ENCODE measurements at places on chromosomes 1 and 21.
A peak's percentile ranks its signal among the peaks of the same experiment; 100 is the strongest.

- no peak for DNase-seq
Observed at GRCh38 chr1:161046605-161047228, 940 bp upstream of the USF1 start.

- DNase-seq = no peak
Observed at GRCh38 chr1:242162140-242162539, 163.2 kb upstream of the MAP1LC3C start.

DNA sequence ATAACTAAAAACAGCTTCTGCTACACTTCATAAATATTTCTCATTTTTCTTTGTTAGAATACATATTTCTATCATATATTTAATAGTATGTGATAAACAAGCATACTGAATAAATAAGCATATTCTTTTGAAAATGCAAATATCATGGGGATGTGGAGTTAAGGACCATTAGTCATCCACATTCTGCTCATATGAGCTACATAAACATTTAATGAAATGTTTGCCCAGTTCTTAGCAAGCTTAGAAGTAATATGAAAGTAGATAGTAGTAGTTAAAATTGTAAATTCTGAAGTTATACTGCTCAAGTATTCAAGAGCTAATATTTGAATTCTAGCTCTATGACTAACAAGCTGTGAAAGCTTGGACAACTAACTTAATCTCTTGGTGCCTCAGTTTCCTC is 10.1 kb upstream of the GORAB start:
- DNase-seq = no peak

DNA sequence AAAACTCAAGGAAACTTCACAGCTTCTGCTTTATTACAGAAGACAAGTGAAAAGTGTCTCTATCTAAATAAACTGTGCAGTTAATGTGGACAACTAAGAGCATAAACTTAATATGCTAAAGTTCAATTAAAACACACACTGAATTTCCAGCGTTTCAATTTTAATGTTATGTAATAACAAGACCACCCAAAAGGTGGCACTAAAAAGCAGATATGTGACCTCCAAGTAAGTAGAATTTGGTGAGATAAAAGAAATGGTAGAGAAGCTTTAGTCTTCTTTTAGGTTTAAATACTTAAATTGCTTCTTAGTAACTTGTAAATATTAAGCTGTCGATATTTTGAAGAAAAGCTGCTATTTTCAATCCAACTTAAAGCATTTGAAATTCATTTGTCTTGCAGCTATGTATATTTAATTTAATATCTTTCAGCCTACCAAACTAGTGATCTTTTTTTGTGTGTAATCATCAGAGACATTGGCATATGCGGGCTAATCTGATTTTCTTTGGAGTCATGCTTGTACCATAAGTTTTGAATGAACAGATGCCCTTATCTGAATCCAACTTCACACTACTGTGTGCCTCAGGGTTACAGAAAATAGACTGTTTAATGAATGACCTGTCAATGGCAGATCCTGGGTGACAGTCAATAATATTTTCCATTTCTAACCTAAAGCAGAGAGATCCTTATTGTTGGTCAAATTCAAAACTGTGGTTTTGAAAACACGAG is 36.5 kb upstream of the ADAMTS1 start:
- DNase-seq = no peak

GRCh38 chr1:247966532-247967204 is 1.6 kb downstream of the OR2AK2 start:
- DNase-seq = no peak

- no peak for DNase-seq
Observed at GRCh38 chr1:204211046-204211445, 2.7 kb downstream of the GOLT1A start.

- no peak for DNase-seq
Observed at GRCh38 chr1:21365036-21365435, 74.8 kb upstream of the ECE1 start.

GRCh38 chr1:169340882-169341281 is 26.7 kb downstream of the NME7 start:
- no peak for DNase-seq

- DNase-seq = no peak
Observed at GRCh38 chr1:93301131-93301530, 44.6 kb upstream of the DR1 start.

DNA sequence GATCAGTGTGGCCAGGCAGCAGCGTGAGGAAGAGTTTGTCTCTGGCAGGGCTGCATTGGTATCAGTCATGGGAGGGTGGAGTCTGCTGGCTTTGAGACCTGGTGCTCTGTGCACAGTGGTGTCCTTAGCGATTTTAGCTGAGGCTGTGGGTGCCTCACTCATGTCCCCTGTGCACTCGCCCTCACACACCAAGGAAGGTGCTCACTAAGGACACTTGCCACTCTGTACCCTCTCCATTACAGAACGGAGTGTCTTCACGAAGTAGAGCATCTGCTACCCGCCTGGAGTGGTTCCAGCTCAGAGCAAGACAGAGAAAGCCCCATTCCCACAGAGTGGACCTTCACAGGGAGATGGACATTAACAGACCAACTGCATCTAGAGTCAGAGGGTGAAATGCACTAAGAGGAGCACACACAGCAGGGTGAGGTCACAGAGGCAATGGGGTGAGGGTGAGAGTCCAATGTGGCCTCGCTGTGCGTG is 117.9 kb downstream of the MATN1 start:
- DNase-seq = no peak

GRCh38 chr1:17607644-17608581 is 68.4 kb downstream of the ARHGEF10L start:
- no peak for DNase-seq

DNA sequence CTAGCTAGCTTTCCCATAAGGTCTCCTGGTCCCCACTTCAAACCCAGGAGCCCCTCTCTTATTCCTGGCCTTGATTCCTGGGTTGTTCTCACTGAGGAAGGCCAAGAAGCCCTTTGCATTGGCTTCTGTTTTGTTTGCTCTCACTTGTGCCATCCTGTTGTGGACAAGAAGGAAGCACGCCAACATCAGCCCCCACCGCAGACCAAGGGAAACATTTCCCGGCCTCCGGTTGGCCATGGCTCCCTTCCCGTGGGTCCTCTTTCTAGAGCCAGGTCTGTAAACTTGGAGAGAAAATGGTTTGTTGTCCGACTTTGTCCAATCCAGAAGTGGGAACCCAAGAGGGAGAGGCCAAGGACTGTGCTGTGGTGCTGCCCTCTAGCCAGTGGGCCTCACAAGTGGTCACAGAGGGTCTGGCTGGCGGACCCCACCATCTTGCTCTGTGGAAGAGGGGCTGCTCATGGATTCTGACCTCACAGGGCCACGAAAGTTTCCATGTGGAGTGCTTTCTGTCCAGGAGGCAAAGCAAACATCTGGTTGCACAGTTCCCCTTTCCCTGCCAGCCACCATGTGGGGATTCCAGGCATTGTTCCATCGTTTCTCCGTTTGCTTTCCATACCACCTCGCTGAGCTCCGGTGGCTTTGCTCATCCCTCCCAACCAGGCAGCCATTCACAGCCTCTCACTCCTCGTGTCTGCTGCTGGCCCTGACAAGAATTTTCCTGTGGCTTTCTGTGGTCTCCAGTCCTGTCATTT is 18.9 kb upstream of the TENT5C start:
- no peak for DNase-seq

GRCh38 chr21:32306021-32306780 is 7.5 kb downstream of the MRAP start:
- DNase-seq = no peak

GRCh38 chr1:152048416-152049009 is 11.7 kb upstream of the S100A11 start:
- peak; percentile 76 for DNase-seq

GRCh38 chr1:206142011-206142410 is 24.8 kb upstream of the AVPR1B start:
- no peak for DNase-seq

- DNase-seq = no peak
Observed at GRCh38 chr1:230573658-230574057, 68.6 kb upstream of the COG2 start.

DNA sequence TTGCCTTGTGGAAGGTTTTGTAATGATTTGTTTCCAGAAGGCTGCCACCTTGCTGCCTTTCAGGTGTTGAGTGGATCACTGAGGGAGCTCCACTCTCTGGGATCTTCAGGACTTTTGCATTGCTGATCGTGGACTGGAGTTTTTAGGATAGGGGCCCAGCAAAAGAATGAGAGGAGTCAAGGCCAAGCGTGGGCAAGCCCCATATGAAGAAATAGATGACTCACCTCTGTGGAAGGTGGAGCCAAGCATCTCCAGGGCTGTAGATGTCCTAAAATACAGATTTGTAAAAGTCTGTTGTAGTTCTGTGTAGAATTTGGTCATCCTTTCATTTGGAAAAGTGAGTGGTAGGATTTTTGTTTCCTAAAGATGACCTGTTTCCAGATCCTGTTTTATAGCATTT is 67.0 kb downstream of the ST3GAL3 start:
- DNase-seq = no peak

GRCh38 chr1:226737819-226738420 is 1.2 kb downstream of the ITPKB start:
- DNase-seq = peak; percentile 58

DNA sequence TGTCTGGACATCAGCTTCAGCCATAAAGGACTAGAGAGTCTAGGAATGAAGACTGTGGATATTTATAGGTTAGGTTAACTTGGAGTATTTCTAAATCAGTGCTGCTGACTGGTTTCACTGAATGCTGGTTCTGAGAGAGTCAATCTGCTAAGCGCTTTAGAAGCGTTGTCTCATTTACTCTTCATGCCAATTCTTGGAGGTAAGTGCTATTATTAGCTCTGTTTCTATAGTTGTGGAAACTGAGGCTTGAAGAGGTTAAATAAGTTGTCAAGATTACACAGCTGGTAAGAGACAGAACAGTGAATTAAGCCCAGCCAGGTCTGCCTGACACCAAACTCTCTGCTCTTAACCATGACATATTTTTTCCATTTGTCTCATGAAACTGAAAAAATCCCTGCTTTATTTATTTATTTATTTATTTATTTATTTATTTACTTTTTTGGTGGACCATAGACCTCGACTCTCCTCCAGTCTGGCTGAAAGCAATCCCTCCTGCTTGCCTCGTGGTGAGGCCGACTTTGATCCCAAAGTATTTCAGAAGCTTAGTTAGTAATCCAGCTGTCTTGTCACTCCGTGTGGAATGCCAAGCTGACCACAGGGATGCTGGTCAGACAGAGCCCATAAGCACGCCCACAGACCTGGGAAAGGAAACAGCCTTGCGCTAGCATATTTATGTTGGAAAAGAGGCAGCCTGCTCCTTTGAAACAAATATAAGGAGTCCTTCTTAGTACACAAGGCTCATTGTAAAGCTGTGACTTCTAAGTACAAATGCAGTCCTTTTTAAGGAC is 16.9 kb downstream of the NTMT2 start:
- no peak for DNase-seq

DNA sequence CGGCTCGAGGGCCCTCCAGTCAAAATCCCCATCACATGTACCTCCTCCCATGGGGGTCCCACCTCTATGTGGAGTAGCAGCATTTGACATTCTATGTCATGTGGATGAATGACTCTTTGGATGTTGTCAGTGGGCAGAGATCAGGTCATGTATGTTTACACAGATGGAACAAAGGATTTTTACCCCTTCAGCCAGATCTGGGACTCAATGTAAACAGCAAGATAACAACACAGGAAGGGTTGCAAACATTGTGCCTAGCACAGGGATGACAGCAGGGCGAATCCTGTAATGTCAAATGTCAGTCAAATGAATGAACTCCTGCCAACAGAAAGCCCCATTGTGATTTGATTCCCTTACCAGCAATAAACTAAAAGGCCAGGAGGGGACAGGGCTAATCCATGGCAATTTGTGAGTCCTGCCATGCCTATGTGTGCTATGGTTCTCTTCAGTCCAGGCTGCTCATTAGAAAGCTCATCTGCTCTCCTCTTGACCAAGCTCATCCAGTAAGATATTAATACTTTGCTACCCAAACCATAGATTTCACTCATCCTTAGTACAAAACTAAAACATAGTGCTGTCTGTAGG is 60.3 kb downstream of the PGBD5 start:
- no peak for DNase-seq

GRCh38 chr1:8096105-8097011 is 70.2 kb upstream of the ERRFI1 start:
- DNase-seq = no peak

- no peak for DNase-seq
Observed at GRCh38 chr1:8570465-8570864, 247.0 kb downstream of the RERE start.

- peak; percentile 23 for DNase-seq
Observed at GRCh38 chr1:224498574-224499170, 64.1 kb upstream of the WDR26 start.
